Stomach (tissue), 19 donors: ENCODE measurements at places on chromosomes 7 and 10.

DNA sequence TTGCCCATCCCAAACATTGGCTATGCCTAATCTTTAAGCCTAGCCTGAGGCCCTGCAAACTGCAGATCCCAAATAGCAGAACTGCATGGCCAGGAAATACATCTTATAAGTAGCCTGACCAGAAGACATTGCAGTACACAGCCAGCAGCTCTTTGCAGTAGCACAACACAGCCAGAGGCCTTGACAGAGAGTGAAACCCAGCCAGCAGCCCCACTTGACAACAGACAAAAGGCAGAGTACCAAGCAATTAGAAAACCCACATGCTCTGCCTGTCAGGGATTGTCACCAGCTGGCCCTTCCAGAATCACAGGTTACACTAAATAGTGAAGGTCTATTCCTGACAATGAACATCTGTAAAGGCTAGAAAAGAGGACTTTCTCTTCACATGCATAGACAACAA, 242.8 kb upstream of the TMEM72 start:
- DNase-seq: no peak

GRCh38 chr10:79399223-79399831, 46.1 kb downstream of the ZCCHC24 start:
- peak; percentile 94 for DNase-seq

DNA sequence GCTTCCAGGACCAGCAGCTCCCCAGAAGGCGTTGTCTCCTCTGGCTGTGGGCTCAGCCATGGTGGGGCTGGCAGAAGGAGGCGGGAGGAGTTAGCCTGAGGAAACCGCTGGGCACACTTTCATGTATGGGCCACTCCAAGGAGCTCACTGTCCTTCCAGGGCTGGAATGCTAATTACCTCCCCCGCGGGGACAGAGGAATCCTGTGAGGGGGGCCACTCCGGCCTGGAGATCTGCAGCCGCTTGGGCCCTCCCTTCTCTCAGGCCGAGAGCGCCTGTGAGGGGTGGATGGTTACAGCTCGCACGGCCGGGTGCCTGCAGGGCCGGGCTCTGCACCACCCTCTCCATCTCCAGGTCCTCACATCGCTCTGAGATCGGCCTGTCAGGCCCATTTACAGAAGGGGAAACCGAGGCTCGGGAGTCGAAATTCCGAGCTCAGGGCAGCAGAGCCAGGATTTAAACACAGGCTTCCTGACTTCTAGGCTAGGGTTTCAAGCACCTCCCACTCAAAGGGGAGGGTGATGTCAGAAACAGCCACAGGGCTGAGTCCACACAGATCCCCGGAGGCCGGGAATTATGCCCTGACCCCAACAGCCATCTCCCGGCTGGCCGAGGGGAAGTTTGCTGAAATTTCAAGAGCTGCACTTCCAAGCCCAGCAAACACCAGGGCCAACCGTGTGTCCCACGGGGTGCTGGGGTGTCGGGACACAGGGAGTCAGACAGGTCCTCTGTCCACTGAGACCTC, 59.1 kb downstream of the PDGFA start:
- DNase-seq: no peak

GRCh38 chr10:32959006-32959920, 1.2 kb upstream of the ITGB1 start:
- no peak for DNase-seq

DNA sequence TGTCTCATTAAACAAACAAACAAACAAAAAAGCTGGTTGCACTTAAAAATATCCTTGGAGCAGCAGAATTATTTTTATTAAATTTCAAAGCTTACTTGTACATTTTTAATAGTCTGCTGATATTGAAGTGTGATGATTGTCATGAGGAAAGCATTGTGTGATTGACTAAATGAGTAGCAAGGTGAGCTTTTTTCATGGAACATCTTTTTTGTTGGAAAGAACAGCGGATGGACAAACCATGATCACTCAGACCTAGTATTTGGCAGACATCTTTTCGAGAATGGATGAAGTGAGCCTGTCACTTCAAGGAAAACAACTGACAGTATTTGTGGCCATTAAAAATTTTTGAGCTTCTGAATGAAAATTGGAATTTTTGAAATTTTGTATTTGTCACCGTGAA, 5.7 kb upstream of the CALML3 start:
- no peak for DNase-seq

DNA sequence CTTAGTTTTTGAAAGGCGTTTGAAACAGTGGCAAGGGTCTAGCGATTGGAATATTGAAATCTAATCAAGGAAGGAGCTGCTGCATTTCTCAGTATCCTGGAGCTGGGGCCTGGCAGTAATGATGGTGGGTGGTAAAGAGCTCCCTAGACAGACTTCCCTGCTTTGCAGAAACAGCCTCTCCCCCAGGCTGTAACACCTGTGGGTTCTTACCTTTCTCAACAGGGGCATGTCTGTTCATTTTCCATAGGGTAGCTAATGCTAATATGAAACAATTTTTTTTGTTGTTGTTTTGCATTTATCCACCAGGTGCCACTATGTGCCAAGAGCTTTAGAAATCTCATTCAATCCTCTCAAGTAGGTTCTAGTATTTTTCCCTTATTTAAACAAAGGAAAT, 345.5 kb downstream of the REEP3 start:
- DNase-seq: peak; percentile 26

DNA sequence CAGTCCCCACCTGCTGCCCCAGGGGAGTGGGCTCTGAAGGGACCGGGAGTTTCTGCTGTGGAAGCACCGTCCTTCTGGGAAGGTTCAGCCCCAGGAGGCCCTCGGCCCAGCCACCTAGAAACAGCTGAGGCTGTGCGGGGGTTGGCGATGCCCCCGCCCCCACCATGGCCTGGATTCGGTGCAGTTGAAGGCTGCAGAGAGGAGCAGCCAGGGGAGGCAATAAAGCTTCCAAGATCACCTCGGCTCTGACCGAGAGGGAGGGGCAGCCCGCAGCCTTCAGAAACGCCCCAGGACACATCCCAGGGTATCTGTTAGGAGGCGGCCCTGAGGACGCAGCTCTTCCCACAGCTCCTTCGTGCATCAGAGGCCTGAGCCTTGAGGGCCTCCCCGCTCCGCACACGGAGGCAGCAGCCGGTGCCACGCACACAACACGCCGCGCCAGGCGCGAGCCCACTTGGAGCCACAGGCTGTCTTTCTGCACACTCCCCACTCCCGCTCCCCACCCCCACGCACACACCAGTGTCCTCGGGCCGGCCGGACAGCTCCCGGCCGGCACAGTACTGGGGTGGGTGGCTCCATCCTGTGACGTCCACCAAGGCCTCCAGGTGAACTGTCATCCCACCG, 1.6 kb downstream of the KNDC1 start:
- no peak for DNase-seq

DNA sequence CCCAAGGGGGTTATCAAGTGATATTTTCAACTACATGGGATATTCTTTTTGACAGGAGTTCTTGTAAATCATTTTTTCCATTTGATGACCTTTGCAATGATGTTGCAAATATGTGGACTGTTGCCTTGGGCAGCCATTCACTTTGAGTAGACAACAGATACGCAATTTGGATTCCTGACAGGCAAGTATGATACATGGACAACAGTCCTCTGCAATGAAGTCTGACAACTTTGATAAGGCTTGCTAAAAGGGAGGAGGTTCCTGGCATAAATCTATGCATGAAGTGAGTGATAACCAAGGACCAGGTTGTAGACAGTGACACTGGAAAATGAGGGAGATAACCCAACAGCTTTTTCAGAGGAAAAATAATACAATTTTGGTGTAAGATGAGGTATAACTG, 17.7 kb downstream of the LRRD1 start:
- DNase-seq: no peak

DNA sequence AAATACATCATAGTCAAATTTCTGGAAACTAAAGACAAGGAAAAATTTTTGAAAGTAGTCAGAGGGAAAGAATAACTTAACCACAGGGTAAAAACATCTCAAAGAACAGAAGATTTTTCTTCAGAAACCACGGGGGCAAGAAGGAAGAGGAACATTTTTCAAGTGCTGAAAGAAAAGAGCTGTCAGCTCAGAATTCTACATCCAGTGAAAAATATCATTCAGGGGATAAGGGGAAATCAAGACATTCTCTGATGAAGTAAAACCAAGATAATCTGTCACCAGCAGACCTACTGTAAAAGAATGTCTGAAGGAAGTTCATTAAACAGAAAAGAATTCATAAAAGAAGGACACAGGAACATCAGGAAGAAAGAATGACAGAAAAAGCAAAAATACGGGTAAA, 111.2 kb upstream of the TMEM72 start:
- DNase-seq: no peak

GRCh38 chr7:132817949-132818348, 241.7 kb upstream of the PLXNA4 start:
- DNase-seq: no peak

DNA sequence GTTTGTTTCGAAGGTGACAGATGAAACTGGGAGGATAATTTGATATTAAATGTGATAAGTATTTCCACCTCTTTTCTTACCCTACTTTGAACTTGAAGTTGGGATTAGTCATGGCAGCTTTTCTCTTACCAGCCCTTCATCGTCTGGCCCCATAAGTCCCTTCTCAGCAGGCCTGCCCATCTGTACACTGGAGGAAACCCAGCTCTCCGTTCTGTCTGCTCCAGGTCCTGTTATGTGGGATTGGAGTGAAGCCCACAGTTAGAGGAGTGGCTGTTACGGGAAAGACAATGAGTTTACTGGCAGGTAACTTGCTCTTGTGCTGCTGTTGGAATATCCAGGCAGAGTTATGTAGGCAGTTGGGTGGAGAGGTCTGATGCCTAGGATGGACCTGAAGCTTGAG, 127.3 kb downstream of the CAMK1D start:
- no peak for DNase-seq

DNA sequence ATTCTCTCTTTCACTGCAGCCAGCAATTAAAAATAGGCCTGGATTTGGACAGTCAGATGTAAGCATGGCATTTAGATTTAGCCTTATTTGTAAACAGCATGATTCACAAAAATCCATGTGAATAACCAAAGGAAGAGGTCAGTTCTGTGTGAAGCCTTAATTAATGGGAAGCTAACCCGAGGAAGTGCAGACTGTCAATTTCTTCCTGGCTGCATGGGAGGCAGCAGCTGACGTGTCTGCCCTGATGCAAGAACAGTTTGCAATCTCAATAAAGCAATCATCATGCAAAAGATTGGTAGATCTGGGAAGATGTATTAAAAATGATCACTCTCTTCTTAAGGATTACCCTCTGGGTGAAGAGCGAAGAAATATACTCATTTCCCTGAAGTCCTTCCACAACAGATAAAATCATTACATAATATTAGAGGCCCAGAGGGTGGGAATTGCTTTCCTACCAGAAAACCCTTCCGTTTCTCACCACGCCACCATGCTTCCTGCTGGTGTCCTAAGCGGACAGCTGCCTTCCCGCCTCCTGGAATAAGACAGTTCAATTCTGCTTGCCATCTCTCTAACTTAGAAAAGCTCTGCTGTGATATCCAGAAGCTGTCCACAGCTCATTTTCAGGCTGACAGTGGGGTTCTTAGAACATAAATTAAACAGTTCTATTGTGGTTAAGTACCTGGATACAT, 526.7 kb upstream of the NRP1 start:
- no peak for DNase-seq

GRCh38 chr7:69996121-69996520, 397.8 kb downstream of the AUTS2 start:
- no peak for DNase-seq

DNA sequence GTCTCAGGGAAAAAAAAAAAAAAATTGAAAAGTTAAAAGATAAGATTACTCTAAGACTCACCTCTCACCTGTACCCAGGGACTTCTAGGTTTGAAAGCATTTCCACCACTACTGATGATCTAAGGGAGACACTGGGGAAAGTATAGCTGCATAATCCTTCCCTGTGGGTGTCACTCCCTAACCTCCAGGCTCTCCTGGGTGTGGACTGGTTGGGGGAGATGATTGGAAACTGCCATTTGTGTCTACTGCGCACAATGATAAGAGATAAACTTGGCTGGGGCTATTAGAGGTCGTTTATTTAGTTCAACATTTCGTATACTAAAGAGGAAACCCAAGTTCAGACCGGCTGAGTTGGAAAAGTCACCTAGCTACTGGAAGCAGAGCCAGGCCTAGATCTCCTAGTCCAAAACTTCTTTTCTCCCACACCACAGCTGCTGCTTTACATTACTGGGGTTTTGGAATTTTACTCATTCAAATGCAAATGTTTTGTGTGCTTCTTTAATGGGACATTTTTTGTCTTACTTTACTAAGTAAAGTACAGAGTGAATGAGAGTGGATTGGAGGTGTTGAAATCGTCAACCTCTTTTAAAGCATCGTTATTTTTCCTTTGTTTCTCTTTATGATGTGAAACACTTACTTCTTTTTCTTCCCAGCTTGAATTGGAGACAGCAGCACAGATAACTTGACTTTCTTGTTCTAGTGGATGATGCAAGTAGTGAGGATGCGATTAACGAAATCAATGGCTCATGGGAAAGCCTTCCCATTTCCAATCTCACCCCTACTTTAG, 22.3 kb upstream of the SEC61G start:
- peak; percentile 20 for DNase-seq

GRCh38 chr7:134891262-134891695, 95.0 kb upstream of the AGBL3 start:
- peak; percentile 38 for DNase-seq

DNA sequence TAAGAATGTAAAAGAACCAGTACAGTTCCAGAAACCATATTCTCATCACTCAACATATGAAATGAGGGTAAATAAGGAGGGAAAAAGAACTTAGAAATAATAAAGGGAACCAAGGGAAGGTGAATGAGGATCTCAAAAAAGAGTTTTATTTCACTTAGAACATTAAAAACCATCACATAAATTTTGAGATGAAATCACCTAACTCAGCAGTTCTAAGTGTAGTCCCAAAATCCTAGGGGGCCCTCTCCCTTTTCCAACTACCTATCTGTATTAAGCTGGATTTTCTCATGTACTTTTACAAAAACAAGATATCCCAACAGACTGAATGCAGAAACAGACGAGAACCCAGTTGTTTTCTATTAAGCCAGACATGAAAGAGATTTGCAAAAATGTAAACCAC, 3.2 kb downstream of the ZCWPW1 start:
- DNase-seq: no peak

GRCh38 chr10:108521827-108522492, 1357.5 kb upstream of the SORCS1 start:
- peak; percentile 24 for DNase-seq

- peak; percentile 42 for DNase-seq
Observed at GRCh38 chr10:121734589-121735045, 136.4 kb upstream of the FGFR2 start.
